Stimulated activated CD8-positive, alpha-beta memory T cell treated with anti-CD3 and anti-CD28 coated beads, Interleukin-4, amount 100 ng/mL, for 4 hours (primary cell): ENCODE measurements at places on chromosomes 5 and 9.

DNA sequence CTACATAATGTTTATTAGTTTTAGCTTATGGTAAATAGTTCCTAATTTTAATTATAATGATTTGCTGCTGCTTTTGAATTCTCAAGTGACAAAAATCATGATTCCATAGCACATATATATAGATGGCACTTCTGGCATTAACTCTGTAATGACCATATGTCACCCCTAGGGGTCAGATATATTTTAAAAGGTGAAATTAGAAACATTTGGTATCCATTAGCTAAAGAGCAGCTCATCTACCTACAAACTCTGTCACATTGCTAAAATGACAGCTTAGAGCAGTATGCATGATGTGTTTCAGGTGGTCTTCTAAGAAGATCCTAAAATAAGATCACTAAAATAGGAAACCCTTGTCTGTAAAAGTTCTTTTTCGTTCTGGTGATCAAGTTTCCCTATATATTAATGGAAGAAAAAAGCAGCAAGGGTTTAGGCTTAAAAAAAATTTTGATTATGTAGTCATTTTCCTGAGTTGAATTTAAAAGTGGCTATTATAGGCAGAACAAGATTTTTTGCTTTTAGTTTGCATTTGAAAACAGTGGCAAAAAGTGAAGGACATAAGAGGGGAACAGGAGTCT is 157.7 kb upstream of the POU5F2 start:
- no peak for DNase-seq

DNA sequence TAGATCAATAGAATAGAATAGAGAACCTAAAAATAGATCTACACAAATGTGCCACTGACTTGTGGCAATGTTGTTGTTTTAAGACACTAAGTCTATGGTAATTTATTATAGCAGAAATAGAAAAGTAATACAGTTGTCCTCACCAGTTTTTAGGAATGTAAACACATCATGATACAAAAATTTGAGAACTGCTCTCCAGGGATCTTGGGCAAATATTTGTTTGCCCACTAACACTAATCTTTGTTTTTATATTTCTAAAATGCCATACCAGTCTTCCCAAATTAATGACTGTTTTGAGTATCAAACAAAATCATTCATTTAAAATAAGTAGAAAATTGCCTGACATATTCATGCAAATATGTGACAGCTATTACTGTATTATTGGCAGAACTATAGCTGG is 297.6 kb downstream of the BRINP1 start:
- DNase-seq = no peak

DNA sequence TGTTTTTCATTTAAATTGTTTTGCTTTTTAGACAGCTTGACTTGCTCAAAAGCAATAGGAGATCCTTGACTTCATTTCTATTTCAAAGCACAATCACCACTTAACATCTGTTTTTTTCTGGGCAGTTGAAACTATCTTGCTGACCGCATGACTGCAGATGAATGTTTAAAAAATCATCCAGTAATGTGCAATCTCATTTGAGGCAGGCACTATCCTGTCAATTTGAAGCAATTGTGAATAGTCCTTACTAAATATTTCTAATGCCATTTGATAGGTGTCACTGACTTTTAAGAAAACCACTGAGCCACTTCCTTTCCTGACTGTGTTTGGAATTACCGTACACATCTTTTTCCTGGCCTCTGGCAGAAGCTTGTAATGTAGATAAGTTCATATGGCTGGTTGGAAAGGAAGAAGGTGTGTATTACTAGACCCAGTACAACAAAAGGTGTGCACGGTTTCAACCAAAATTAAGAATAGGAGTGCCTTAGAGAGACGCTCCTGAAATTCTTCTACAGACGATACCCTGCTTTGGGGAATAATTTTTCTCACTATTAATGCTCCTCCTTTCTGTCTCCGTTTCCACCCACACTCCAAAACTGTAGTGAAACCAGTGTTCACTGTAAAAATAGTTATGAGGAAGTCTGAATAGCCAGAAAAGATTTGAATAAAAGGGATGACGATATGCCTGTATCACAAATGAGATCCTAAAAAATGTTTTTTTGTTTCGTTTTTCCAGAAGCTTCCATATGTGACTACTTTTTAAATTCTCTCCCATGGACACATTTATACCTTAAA is 136.7 kb upstream of the MOCS2 start:
- DNase-seq = no peak

DNA sequence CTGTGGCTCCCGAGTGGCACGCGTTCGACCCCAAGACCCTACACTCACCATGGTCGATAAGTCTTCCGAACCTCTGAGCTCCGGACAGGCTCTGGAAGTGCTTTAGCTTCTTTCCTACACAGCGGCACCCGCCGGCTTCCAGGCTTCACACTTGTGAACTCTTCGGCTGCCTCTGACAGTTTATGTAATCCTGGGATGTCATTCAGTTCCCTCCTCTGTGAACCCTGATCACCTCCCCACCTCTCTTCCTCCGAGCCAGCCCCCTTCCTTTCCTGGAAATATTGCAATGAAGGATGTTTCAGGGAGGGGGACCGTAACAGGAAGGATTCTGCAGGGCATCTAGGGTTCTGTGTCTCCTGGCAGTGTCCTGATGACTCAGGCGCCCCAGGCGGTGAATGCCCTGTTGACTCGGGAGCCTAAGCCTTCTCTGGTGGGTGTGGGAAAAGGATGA is at the start of gene CD14:
Gene CD14, minus strand, starts transcription at position 155 of the 451 bp plus-strand sequence. Its CDS starts 104 bp downstream, at position 51.
- no peak for DNase-seq

DNA sequence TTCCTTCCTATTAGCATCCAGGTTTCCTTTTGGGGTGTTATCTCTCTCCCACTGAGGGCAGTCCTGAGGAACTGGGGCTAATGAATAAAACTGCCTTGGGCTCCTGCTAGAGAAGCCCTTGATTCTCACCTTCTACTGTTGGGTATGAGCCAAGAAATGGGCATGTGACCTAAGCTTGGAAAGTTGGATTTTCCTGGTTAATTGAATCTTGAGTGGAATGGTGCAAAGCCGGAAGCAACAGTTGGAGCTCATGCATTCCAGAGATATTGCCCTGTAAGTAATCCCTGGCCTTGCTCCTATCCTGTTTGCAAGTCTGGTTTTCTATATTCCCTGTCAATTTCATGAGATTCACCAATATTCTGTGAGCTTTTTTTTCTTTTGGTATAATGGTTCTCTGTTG is 158.5 kb upstream of the ELL2 start:
- DNase-seq = no peak

DNA sequence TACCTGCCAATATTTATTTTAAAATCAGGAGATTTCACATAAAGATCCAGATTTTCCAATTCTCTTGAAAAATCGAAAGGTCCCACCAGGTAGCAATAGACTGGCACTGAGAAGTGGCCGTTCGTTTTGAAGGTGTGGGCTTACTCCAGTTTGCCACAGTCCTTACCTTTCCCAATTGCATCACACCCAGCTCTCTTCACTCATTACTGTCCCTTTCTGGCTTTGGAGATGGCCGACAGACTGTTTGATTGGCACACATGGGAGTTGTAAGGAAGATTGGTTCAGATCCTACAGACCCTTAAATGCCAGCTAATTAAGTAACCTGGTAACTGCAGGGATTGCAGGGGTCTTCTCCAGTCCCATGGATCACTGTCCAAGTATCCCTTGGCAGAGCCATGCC is 68.7 kb upstream of the LARP1 start:
- no peak for DNase-seq

- no peak for DNase-seq
Observed at GRCh38 chr5:157959370-157959769, 100.4 kb upstream of the CLINT1 start.

GRCh38 chr9:89419978-89420394 is 77.9 kb downstream of the SEMA4D start:
- no peak for DNase-seq

- no peak for DNase-seq
Observed at GRCh38 chr5:131281133-131281867, 17.4 kb downstream of the CDC42SE2 start.

- no peak for DNase-seq
Observed at GRCh38 chr5:81310402-81311063, 9.1 kb downstream of the ZCCHC9 start.

- DNase-seq = no peak
Observed at GRCh38 chr5:39485079-39485478, 60.3 kb upstream of the DAB2 start.

DNA sequence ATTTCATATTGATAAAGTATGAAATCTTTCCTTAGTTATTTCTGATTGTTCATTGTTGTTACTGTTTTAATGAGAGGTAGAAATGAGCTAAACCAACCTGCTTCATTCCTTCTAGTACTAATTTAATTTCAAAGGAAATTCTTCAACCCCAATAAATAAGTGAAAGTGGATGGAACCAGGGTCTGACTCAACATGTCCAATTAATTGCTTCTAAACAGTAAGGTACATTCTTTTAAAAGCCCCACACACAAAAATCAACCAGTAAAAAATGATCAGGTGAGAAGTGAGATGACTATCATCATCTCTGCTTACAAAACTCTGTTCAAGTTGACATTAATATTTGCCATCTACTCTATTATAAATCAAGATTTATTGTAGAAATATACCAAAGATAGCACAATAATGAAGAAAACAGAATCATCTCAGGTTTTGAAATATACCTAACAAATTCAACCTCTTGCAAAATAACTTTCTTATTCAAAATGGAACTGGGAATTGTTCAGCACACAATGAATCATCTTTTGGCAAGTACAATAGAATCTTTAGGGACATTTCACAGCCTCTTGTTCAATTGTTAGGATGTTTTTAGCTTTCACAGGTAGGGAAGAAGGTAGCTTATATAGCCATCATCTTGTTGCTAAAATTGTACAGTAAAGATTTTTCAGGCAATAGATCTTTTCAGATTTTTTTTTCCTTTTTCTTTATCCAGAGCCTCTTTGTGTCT is 114.5 kb downstream of the RPS23 start:
- no peak for DNase-seq

DNA sequence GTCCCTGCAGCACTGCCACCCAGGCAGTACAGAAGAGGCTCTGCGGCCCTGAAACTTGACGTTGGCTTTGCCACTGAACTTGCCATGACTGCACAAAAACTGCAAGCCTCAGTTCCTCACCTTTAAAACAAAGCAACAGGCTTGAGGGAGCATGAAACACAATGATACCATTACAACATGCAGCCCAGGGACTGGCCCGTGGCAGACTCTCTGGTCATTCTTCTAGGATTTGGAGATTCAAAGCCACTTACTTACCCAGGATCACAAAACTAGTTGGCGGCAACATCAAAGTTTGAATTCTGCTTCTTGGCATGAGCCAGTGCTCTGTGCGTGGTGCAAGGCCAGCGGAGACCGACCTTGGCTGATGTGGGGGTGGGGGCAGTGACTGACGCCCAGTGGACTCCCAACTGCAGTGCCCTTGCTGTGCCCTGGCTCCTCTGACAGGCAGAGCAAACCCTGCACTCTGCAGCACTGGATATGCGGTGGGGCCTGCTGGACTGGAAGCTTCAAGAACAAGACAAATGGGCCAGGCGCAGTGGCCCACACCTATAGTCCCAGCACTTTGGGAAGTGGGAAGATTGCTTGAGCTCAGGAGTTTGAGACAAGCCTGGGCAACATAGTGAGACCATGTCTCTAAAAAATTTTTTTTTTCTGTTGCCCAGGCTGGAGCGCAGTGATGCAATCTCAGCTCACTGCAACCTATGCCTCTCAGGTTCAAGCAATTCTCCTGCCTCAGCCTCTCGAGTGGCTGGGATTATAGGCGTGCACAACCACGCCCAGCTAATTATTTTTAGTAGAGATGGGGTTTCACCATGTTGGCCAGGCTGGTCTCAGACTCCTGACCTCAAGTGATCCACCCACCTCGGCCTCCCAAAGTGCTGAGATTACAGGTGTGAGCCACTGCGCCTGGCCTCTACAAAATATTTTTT is 18.9 kb downstream of the SQSTM1 start:
- DNase-seq = no peak

- no peak for DNase-seq
Observed at GRCh38 chr5:128687930-128688329, 149.9 kb upstream of the FBN2 start.

DNA sequence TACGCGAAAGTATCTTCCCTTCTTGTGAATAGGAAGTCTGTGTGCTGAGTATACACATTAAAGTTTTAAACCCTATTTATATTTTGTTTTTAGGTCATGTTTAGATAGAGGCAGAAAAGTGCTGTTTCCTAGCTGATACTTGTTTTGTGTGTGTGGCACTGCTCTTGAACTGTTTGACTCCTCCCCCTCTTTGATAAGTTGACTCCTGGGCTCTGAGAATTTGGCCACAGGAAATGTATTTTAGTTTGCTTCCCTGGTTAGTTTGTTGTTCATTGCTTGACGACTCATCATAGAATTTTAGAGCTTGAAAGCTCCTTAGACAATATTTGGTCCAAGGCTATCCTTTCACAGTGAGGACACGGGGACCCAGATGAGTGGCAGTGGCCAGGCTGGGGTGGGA is 2.0 kb upstream of the CDC14B start:
- DNase-seq = no peak

GRCh38 chr5:59620535-59621212 is 272.9 kb downstream of the PDE4D start:
- no peak for DNase-seq

GRCh38 chr9:89609426-89610006 is 4.7 kb downstream of the GADD45G start:
- no peak for DNase-seq

GRCh38 chr5:36414869-36415282 is 113.2 kb upstream of the RANBP3L start:
- no peak for DNase-seq

DNA sequence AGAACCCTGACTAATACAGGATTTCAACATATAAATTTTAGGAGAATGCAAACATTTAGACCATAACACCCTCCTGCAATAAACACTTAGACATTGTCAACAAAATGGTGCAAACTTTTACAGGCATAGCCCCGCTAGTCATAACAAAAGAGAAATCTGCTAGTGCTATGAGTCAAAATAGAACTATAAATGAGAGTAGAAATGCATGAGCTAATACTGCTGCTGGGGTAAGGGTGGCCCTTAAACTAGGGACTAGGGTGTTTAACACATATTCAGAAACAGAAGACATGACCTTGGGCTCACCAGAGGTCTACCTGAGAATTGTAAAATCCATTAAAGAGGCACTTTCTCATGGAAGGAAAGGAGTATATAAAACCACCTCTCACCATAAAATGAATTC is 131.6 kb downstream of the TLR4 start:
- no peak for DNase-seq

- DNase-seq = no peak
Observed at GRCh38 chr5:158569534-158569933, 530.2 kb downstream of the EBF1 start.

GRCh38 chr9:100478192-100478591 is 5.2 kb downstream of the TMEFF1 start:
- no peak for DNase-seq

DNA sequence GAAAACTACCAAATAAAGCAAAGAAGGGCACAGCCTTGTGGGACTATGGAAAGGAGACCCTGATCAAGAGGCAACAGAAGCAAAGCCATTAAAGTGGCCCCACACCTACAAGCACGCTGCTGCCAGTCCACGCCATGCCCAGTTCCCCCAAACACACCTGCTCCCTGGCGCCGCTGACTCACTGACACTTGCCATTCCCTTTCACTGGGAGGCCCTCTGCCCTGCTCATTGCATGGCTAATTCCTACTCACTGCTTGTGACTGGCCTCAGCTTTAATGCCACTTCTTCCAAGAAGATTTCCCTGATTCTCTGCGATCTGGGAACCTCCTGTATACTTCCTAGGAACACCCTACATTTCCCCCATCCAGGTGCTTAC is 71.2 kb upstream of the TAF1L start:
- no peak for DNase-seq
